ENCODE measurements at places on chromosomes 2 and 18.

GRCh38 chr2:1949265-1949664, 204.9 kb upstream of the PXDN start:
- no peak for DNase-seq

GRCh38 chr18:45328296-45328695, 287.0 kb upstream of the SLC14A2 start:
- no peak for DNase-seq

DNA sequence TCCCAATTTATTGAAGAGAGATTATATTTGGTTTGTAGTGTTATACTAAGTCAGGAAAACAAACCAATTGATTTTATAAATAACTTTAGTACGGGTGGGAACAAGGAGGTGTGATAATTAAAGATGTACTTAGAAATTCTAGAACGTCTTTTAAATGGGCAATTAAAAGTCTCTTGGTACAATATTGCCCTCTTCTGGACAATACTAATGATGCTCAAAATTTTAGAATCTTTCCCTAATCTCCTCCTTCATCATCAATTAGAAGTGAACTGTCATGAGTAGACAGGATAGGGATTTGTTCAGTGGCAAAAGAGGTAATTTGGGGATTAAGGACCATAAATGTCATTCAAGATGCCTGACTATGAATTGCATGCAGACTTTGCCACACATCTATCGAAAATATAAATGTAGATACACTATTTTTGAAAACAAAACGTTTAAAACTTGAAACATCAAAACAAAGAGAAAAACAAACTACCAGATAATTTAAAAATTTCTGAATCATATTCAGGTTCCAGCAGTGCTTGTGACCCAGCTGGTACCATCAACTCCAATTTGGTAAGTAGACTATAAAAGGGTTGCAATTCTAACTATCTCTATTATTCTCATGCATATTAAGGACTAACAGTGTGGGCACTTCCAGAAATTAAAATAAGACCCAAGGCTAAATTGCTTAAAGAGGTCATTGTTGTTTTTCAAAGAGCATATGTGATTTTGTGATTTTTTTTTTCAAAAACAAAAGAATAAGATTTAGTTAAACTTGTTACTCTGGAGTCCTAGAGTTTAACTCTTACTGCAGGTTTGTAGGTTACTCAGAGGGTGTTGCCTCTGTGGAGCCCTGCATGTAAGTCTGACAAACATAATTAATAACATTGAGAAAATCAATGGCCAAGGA, 123.5 kb downstream of the LAMA3 start:
- no peak for DNase-seq

DNA sequence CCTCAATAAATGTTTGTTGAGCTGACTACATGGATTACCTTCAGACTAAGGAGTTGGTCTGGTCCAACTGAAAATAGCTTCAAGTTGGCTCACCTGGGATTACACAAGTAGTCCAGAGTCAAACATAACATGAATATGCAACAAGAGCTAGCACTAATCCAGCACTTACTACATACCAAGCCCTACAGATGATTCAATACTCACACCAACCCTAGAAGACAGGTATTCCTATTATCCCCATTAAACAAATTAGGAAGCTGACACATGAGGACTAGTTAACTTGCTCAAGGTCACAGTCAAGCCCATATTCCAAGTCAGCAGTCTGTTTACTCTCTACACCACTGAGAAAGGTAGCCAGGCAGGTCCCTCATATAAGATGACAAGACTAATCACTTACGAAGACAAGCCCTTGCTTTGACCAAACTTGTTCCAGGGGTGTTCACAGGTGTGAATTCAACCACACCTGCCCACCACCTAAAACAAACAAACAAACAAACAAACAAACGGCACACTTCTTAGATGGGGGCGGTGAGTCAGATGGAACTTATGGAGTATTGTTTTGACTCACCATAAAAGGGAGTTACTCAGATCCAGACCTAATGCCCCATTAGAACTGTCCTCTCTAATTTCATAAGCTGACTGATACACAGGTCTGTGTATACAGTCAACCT, 29.1 kb downstream of the TMEM131 start:
- no peak for DNase-seq

- no peak for DNase-seq
Observed at GRCh38 chr2:241146286-241146685, 3.0 kb downstream of the PASK start.

DNA sequence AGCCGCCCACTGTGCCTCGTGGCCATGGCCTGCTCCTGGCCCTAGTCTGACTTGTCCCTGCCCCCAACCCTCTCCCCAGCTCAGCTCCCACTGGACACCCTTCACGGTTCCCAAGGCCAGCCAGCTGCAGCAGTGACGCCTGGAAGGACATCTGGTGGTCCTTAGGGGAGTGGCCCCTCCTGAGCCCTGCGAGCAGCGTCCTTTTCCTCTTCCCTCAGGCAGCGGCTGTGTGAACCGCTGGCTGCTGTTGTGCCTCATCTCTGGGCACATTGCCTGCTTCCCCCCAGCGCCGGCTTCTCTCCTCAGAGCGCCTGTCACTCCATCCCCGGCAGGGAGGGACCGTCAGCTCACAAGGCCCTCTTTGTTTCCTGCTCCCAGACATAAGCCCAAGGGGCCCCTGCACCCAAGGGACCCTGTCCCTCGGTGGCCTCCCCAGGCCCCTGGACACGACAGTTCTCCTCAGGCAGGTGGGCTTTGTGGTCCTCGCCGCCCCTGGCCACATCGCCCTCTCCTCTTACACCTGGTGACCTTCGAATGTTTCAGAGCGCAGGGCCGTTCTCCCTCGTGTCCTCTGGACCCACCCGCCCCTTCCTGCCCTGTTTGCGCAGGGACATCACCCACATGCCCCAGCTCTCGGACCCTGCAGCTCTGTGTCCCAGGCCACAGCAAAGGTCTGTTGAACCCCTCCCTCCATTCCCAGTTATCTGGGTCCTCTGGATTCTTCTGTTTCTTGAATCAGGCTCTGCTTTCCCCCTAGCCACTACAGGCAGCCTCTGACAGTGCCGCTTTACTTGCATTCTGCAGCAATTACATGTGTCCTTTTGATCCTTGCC, 35.8 kb downstream of the ANO7 start:
- peak; percentile 27 for DNase-seq

DNA sequence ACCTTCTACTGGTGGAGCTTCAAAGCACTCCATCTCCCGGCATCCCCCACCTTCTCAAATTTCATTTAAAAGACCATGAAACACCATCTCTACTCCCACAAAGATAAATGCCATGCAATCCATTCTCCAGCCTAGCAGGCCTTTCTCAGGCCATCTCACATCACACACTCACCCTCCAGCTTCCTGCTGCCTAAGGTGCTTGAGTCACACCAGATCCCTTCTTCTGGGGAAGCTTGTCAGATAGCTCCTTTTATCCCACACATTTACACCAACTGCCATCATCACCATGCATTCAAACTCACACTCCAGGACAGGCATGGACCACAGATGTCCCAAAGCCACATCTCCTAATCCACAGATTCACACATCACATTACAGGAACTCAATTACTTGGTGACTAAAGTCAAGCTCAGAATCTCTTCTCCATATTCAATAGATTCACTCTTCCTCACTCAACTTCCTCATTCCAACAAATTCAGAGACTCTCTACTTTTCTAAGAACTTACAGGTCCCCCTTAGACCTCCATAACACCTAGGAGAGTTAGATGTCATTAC, 292.5 kb downstream of the TNS1 start:
- DNase-seq: no peak

DNA sequence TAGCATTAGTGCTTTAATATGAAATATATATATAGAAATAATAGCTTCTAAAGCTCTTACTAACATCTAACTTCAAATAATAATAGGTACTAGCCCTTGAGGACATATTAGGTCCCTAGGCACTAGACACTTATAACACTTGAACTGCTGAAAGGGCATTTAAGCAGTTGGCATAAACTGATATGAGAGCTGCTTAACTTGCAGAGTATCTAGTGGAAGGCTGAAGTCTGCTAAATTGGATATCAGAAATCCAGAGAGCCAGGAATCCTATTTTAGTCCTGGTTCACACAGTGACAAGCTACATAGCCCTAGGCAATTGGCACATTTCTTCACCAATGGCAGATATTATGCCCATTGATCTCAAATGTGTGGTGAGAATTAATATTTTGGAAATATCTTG, 326.9 kb upstream of the UBE2E3 start:
- no peak for DNase-seq

GRCh38 chr2:21411741-21412140, 288.0 kb downstream of the TDRD15 start:
- no peak for DNase-seq

- DNase-seq: peak; percentile 59
Observed at GRCh38 chr2:9655441-9656269, 24.9 kb upstream of the YWHAQ start.

DNA sequence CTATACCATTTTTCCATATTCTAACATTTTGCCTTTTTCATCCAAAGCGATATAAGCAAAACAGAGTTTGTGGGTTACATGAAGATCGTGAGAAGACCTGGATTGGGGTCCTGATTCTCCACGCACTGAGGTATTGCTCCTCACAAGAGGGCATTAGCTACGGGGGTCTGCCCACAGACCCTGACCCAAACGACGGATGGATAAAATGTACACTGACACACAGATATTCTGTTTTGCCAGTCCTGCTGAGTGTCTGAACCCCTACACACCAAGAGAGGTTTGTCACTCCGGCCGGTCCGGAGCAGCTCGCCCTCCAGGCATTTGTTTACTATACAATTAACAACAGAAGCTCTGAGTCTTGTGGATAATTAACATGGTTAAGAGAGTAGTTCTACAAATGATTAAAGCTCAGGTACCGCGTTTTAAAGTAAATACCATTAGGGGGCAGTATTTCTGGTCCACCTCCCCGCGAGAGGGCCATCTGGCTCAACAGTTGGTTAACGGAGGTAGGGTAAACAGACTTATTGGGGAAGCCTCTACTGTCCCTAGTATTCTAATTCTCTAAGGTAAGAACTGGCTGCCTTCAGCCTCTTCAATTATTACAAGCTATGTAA, 28.4 kb downstream of the SCYGR8 start:
- DNase-seq: no peak

GRCh38 chr2:201978986-201979385, 54.7 kb upstream of the FZD7 start:
- DNase-seq: no peak

GRCh38 chr2:156810094-156810493, 373.9 kb downstream of the GPD2 start:
- DNase-seq: no peak

DNA sequence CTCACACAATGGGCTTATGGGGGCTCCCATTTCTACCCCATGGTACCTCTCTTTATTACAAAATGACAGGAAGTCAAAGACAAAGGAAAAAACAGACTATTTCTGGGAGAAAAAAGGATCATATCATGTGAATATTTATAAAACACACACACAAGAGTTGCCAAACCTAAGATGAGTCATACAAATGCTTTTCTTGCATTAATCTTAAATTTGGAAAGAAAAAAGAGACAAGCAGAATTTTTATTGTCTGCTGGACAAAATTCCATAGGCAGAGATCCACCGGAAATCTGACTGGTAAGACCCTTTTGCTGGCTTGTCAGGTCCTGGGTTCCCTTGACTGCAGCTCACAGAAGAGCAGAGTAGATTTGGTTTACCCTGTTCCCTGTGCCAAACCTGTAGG, 1732.3 kb upstream of the PIK3C3 start:
- DNase-seq: no peak

GRCh38 chr2:166084301-166084700, 43.5 kb downstream of the SCN1A start:
- no peak for DNase-seq

DNA sequence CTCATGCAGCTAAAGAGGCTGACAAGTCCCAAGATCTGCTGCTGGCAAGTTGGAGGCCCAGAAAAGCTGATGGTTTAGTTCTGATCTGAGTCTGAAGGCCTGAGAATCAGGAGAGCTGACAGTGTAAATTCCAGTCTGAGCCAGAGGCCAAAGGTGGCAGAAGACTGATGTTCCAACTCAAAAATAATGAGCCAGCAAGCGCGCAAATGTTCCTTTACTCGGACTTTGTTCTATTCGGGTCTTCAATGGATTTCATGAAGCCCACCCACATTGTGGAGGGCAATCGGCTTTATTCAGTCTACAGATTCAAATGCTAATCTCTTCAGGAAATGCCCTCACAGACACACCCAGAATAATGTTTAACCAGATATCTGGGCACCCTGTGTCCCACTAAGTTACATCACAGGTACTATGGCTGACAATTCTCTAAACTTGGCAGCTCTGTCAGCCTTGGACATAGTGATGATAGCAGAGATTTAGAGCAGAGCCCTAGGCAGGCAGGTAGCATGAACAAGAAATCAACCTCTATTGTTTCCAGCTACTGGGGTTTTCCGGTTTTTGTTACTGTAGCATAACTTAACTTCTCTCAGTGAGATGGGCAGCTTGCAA, 318.5 kb downstream of the HRH4 start:
- DNase-seq: no peak

DNA sequence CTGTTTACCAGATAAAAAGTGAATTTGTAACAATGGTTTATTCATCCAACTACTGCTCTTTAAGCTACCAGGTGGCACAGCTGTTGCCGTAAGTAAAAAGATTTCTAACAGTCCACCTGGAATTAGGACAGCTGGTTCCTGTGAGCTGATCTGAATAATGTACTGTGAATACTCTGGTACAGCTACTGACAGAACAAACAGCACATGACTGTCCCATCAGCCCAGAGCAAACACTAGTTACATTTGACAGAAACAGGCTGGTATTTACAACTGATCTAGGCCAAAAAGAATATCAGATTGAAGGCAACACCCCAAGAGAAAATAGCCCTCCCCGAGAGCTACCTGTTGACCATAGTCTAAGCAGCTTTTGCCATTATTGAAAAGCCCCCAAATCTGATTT, 840.4 kb downstream of the CPS1 start:
- DNase-seq: no peak

DNA sequence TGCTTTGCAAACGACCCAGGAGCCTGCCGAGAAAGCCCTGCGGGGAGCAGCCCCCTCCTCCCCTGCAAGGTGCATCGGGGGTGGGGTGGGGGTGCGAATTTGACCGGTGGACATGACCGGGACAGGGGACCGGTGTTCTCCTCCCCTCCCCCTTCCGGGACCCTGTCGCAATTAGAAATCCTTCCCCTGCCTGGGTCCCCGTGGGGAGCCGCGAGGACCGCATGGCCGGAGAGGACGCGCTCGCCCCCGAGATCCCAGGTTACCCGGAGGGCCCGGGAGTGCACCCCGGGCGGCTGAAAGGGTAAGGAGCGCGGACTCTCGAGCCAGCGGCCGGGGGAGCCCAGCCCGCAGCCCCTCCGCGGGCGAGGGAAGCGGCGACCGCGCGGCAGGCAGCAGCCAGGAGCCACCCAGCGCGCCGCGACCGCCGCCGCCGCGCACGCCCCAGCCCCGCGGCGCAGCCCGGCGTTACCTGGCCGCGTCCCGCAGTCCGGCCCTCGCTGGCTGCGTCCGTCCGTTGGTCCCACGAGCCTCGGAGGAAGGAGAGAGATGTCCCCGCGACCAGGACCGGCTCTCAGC, 482 bp downstream of the DLGAP1 start:
- DNase-seq: no peak

DNA sequence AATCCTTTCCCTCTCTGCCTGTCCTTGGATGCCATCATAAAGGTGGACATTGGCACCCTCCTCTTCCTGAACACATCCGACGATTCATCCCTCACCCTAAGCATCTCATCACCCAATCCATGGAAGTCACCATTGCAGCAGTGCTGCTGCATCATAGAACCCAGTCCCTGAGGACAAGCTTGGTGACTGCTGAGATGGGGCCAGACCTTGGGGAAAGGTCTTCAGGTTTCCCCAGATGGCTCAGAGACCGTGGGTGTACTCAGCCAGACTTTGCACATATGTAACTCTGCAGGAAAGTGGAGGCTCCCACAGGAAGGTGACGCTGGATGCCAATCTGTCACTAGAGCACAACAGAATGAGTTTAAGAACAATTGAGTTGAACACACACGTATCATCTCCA, 202.2 kb downstream of the SOX11 start:
- DNase-seq: no peak

- no peak for DNase-seq
Observed at GRCh38 chr2:37887286-37887685, 37.8 kb upstream of the RMDN2 start.

All from HFF-Myc (cell line).